ENCODE measurements at places on chromosomes 11 and 22.

DNA sequence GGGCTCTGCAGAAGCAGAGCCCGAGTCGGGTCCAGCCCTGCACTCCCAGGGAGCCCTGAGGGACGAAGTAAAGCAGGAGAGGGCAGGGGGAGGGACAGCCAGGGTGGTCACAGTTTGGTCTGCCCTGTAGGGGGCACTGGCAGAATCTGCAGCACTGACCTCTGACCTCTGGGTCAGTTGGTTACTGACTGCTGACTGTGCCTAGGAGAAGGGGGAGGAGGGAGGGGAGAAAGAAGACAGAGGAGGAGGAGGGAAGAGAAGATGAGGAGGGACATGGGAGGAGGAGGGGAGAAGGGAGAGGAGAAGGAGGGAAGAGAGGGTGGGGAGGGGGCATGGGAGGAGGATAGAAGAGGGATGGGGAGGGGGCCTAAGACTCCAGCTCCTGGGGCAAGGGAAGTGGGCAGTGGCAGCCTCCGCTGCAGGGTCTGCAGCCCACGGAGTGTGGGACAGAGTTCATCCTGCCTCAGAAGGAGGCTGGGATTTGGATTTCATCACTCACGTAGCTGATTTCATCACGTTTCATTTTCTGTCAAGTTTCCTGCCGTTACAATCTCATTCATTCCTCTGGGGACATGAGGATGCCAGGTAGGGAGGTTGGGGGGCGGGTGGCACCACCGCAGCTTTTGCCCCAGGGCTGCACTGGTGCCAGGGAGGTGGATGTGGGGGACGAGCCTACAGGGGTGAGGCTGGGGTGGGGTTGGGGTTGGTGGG, 55.2 kb downstream of the FLRT1 start:
- DNase-seq = no peak

- DNase-seq = no peak
Measured at GRCh38 chr11:98600786-98601773, 419.7 kb upstream of the CNTN5 start.

DNA sequence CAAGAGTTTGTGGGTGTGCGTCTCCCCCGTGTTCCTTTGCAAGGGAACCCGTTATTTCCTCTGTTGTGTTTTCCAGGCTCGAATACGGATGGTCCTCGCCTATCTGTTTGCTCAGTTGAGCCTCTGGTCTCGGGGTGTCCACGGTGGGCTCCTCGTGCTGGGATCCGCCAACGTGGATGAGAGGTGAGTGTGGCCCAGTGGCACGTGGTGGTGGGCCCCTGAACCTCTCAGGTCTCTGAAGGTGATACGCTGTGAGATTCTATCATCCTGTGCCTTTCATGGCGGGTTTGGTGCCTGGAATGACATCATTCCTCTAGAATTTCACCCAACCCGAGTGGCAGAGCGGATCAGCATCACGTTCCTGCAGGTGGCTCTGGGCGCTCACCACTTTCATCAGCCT, 32.5 kb downstream of the NADSYN1 start:
- no peak for DNase-seq

DNA sequence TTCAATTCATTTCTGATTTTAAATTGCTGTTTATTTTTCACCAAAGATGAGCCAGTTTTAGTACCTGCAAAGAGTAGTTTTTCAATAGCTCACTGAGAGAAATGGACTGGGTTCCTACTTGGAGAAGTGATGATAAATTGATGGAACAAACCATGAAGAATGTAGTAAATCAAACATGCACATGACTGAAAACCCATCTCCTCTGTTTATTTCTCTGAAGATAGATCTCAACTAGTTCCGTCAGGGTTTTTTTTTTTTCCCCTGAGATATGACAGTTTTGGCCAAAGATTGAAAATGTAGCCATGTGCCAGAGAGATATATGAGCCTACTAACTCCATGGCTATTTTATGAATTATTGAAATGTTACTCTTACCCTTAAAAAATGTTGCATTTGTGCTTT, 239.6 kb downstream of the DDX10 start:
- DNase-seq = no peak

DNA sequence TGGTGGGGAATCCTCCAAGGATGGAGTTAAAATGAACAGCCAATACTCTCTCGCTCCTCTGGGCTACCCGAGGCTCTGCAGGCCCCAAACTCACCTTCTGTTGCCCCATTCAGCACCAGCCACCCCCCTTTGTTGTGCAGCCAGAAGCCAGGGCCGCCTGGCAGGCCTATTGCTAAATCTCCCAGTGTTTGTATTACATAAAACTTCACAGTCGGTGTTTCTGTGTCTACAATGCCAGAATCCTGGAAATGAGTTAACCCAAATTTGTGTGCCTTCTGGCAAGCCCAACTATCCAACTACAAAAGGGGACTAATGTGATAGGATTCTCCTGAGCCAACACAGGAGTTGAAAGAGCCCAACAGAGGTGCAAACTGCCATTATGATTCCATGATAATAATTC, 9.3 kb downstream of the KCNJ5 start:
- DNase-seq = no peak

DNA sequence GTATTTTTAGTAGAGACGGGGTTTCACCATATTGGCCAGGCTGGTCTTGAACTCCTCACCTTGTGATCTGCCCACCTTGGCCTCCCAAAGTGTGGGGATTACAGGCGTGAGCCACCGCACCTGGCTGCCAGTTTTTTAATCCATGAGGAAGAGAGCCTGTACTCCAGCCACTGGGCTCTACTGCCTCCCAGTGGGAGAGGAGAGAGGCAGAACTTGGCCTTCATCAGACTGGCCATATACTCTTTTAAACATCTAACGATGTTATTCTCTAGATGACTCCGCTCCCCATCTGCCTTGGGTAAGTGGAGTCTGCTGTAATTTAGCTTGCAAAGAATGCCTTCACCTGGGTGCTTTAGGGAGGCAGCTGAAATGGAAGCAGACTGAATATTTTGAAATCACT, 34.6 kb downstream of the SLC6A5 start:
- no peak for DNase-seq

DNA sequence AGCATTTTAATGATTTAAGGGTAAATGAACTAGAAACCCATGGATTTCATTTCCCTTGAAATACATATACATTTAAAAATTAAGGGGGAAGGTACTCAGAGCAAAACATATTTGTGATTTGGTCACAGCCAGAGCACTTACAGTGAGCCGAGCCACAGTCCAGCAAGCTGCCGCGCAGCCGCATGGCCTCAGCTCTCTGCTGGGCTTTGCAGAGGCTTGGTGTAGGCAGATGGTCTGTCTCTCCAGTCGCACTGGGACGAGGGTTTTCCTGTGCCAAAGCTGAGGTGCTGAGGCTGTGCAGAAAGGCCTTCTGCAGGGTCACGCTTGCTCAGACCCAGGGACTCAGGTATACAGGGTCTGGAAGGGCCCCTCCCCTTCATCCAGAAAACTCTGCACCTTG, 367.3 kb downstream of the OPCML start:
- DNase-seq = no peak

GRCh38 chr11:116379185-116379828, 393.5 kb downstream of the BUD13 start:
- no peak for DNase-seq

- DNase-seq = no peak
Measured at GRCh38 chr11:35160246-35160824, 21.4 kb downstream of the CD44 start.

GRCh38 chr11:78662811-78663210, 88.1 kb upstream of the NARS2 start:
- peak; percentile 45 for DNase-seq

GRCh38 chr22:30210235-30210909, 36.2 kb downstream of the LIF start:
- no peak for DNase-seq

GRCh38 chr11:97607291-97608000, 1217.6 kb downstream of the JRKL start:
- DNase-seq = no peak

GRCh38 chr11:119755356-119756071, 26.5 kb upstream of the NECTIN1 start:
- no peak for DNase-seq

GRCh38 chr22:46098525-46099475, 51.5 kb upstream of the PPARA start:
- DNase-seq = no peak

- DNase-seq = no peak
Measured at GRCh38 chr11:122556605-122557004, 98.9 kb upstream of the UBASH3B start.

- DNase-seq = no peak
Measured at GRCh38 chr22:23527971-23528740, 51.9 kb downstream of the IGLL1 start.

DNA sequence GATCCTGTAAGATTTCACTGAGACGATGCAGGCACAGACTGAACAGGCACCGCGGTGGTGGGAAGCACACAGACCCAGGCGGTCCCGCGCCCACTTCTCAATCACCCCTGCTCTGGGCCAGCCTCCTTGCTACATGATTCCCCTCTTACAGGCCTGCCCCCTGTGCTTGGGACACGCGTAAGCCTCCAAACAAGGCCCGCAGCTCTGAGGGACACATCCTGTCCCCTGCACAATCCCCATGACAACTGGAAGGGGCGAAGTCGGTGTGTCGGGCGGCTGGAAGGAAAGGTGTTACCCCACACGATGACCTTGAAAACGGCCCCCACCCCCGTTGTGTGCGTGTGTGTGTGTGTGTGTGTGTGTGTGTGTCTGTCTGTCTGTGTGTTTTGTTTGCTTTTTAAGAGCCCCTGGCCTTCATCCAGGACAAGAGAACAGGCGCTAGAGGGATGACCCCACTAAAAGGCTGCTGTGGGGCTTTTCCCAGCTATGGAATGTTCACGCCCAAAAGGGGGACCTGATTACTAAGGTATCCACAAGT, 13.1 kb downstream of the CELSR1 start:
- no peak for DNase-seq

GRCh38 chr11:123056835-123057491, 5.0 kb downstream of the HSPA8 start:
- DNase-seq = no peak

- no peak for DNase-seq
Measured at GRCh38 chr11:63564056-63564774, 1.0 kb upstream of the PLAAT2 start.

GRCh38 chr11:62922653-62923431, 1.7 kb upstream of the CHRM1 start:
- DNase-seq = no peak

DNA sequence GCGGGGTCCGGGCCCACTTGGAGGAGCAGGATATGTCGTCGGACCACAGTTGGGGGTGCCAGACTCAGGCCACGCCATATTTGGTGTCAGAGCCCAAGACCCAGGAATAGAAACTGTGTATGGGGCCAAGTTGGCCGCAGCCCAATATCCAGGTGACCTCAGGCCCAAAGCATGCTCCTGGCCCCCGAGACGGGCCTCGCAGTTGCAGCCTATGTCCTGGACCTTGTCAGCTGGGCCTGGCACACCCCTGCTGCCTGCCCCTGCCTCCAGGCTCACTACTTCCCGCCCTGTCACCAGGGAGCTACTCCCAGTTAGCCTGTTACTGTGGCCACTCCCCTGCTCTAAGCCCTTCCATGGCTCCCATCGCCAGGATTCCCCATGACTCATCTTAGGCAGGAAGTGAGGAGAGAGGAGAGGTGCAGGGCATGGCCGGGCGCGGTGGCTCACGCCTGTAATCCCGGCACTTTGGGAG, 23.1 kb downstream of the A4GALT start:
- DNase-seq = peak; percentile 97

- DNase-seq = no peak
Measured at GRCh38 chr11:126948563-126948962, 52.0 kb downstream of the KIRREL3 start.

- DNase-seq = peak; percentile 57
Measured at GRCh38 chr11:19559746-19560145, 152.9 kb upstream of the NAV2 start.

DNA sequence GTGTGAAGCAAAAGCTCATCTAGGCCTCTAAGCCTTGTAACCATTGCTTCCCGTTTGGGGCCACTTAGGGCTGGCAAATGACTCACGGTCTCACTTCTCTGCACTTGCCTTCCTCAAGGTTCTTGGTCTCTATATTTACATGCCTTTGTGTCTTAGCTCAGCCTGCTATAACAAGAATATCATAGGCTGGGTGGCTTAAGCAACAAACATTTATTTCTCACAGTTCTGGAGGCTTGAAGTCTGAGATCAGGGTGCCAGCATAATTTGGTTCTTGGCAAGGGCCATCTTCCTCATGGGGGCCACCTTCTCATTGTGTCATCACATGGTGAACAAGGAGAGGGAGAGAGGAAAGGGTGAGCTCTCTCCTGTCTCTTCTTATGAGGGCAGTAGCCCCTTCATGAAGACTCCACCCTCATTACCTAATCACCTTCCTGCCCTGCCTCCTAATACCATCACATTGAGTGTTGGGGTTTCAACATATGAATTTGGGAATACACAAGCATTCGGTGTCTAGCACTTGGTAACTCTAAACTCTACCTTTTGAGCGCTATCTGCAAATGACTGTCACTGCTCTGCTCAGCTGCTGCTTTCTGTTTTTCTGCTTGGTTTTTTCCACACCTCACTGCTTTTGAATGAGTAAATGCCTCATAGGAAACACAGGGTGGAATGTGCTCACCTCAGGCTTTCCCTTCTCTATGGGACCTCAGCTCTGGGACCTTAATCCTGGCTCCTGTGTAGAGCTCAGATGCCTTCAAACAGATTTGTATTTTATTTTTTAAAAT, 16.2 kb upstream of the ME3 start:
- no peak for DNase-seq

DNA sequence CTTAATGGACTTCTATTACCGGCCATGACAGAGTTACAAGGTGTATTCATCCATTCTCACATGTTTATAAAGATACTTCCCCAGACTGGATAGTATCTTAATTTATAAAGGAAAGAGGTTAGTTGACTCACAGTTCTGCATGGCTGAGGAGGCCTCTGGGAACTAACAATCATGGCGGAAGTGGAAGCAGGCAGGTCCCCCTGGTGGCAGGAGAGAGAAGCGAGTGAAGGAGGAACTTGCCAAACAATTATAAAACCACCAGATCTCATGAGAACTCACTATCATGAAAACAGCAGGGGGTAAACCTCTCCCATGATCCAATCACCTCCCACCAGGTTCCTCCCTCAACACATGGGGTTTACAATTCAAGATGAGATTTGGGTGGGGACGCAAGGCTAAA, 170.0 kb upstream of the PDGFD start:
- DNase-seq = no peak

DNA sequence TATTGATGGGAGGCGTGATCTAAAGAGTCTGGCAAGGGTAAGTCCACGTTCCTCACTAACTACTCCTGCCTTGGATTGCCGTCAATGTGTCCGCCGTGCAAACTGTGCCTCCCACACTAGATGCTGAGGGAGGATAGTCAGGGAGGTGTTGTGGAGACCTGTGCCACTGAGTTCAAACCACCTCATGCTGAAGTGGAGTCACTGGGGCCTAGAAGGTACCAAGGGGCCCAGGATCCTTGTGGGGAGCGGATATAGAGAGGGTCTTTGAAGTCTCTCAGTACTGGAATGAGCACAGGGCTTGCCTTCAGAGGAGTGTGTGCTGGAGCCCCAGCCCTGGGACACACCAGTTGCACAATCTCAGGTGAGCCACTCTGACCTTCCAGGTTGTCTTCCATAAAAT, 27.1 kb upstream of the TMPRSS4 start:
- no peak for DNase-seq

Measured in coronary artery (tissue), 2 donors.